ENCODE measurements at places on chromosomes 5 and 9.

GRCh38 chr5:66596636-66597182 lies 516 bp downstream of the MAST4 start:
- DNase-seq, result peak; percentile 3

- no peak for DNase-seq
Measured at GRCh38 chr5:149550268-149550583, 1.0 kb downstream of the CSNK1A1 start.

GRCh38 chr5:114324282-114324681 lies 37.6 kb upstream of the KCNN2 start:
- DNase-seq, result no peak

- no peak for DNase-seq
Measured at GRCh38 chr9:6944093-6944551, 186.3 kb downstream of the KDM4C start.

DNA sequence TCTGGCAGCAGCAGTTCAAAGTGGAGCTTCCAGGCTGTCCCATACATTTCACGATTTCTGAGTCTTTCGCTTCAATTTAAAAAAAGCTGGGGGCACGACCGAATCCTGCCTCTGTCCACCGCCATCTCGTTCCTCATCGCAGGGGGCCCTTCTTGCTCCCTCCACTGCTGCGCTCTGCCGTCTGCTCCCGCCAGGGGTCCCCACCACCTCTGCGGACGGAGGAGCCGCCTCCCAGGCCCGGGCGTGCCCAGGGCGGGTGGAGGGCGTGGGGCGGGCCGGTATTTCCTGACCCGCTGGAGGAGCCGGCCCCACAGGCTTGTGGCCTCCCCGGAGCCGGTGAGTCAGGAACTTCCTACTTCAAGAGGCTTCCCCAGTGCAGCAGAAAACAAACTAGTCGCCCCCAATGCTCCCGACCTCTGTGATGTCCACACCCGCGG lies 50.4 kb downstream of the USP20 start:
- peak; percentile 92 for DNase-seq

DNA sequence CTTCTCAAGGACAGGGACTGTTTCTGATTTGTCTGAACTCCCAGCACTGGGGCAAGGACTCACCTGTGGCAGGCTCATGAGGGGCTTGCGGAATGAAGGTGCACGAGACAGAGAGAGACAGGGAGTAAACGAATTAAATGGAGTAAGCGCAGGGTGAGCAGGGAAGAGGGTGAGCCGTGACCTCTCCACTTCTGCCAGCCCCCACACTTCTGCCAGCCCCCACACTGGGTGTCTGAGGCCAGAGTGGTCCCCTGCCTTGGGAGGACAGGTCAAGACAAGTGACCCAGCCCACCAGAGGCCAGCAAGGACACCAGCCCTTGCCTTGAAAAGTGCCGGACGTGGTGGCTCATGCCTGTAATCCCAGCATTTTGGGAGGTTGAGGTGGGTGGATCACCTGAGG lies 37.2 kb downstream of the DAB2IP start:
- no peak for DNase-seq

GRCh38 chr9:115976781-115977180 lies 176.8 kb upstream of the PAPPA start:
- no peak for DNase-seq

DNA sequence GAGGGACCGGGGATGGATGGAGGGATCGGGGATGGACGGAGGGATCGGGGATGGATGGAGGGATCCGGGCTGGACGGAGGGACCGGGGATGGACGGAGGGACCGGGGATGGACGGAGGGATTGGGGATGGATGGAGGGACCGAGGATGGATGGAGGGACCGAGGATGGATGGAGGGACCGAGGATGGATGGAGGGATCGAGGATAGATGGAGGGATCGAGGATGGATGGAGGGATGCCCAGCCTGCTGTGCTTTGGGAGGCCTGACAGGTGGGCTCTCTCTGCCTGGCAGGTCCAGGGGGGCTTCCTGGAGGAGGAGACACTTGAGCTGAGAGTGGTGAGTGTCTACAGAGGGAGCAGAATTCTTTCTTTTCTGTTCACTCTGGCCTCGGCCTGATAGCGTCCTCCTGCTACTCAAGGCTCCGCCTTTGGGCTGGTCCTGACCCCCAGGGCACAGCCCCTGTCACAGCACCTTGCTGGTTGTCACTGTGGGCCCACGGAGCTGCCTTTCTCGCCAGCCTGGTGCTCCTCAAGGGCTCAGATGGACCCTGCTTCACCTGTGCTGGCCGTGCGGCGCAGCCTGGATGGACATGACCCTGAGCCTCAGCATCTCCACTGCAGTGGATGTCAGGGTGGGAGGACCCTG lies 42.2 kb upstream of the RNF130 start:
- no peak for DNase-seq

DNA sequence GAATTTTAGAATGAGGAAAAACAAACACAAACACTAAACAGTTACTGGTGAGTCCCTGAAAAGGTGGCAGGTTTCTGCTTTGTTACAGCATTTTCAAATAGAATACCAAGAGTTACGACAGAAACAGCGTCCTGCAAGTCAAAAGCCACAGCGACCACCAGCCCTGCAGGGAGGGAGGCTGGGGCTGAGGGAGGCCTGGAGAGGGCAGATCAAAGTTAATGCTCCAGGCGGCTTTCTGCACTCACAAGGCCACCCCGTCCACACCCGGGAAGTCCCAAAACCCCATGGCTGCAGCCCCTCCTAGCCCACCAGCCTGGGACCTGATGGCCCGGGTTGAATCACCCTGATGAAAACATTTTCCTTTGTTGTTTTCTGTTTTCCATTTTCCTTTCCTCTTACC lies 29.3 kb downstream of the COL23A1 start:
- no peak for DNase-seq

GRCh38 chr5:107779437-107779836 lies 108.7 kb upstream of the EFNA5 start:
- DNase-seq, result no peak

- no peak for DNase-seq
Measured at GRCh38 chr5:65482736-65483545, 1.2 kb upstream of the ADAMTS6 start.

GRCh38 chr5:11075035-11075805 lies 314.2 kb upstream of the DAP start:
- DNase-seq, result no peak

DNA sequence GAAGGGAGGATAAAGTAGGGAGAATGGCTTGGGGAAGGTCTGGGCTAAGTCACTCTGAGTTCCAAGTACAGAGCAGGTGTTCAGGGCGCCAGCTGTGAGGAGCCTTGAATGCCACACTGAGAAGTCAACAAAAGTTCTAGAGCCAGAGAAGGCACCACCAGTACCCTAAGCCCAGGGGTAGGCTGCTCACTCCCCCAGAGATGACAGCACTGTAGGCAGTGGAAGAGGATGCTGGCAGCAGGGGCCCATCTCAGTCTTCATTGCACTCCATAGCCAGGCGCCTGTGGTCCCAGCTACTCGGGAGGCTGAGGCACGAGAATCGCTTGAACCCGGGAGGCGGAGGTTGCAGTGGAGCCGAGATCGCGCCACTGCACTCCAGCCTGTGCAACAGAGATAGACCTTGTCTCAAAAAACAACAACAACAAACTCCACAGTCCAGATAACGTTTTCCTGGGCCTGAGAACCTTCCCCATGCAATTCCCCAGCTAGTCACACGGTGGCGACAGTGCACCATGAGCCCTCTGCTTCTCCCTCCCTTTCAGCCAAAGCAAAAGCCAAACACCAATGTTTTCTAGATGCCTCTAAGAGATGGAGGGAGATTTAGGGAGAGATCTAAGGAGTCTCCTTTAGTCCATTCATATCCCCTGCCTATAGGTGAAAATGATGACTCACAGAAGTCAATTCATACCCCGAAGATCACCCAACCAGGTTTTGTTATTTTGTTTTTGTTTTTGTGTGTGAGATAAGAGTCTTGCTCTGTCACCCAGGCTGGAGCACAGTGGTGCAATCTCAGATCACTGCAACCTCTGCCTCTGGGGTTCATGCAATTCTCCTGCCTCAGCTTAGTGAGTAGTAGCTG lies 19.8 kb upstream of the NSD1 start:
- peak; percentile 75 for DNase-seq

DNA sequence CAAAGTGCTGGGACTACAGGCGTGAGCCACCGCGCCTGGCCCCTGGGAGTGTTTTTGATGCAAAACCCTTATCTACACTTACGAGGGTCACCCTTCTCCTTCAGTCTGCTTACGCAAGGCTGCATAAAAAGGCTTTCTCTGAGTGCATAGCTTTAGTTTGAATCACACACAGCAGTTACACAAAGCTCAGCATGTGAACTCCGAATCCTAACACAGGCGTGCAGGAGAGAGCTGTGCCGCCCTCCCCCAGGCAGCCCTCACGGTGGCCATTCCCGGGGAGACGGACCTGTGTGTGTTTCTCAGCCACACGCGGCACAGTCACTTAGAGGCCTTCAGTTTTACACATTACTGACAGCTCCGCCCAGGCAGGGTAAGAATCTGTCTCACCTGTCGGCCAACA lies 26.7 kb downstream of the EXD3 start:
- DNase-seq, result no peak

DNA sequence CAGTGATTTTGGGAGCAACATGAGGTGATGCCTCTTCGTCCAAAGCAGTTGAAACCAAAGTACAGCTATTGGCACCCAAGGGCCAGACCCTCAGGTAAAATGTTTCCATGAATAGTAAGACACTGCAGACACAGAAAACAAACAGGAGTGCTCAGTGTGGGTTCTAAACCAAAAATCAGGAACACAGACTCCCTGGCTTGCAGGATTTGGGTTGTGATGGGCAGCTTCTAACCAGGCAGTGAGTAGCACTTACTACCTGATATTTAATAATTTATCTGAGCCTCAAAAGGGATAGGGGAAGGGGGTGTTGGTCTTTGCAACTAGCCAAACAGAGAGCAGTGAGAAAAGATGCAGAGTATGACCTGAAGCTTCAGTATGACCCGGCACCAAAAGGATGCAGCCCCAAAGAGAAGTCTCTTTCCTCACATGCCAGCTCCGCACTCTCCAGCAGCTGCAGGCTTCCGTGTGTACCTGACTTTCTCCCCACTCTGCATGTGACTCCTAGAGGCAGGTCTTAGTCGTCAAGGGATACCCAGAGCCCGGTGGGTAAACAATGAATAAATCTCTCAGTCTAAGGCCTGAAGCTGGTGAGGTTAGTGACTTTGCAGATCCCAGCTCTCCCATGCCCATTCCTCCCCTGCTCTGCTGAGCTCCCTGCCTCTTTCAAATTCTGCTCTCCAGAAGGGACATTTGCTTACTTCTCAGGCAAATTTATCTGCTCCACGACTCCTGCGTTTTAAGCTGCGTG lies 105.4 kb upstream of the SPOCK1 start:
- DNase-seq, result no peak

DNA sequence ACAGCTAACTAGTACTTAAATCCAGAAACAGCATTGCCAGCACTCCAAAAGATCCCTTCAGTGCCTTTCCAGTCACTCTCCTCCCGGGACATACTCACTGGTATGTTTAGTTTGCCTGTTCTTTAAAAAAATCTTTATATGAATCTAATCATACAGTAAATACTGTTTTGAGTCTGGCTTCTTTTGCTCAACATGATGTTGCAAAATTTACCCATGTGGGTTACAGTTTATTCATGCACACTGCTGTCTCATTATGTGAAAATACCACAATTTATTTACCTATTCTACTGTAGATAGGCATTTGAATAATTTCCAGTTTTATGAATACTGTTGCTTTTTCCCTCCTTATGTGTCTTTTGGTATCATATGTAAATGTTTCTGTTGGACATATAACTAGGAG lies 13.5 kb downstream of the NDFIP1 start:
- DNase-seq, result no peak

DNA sequence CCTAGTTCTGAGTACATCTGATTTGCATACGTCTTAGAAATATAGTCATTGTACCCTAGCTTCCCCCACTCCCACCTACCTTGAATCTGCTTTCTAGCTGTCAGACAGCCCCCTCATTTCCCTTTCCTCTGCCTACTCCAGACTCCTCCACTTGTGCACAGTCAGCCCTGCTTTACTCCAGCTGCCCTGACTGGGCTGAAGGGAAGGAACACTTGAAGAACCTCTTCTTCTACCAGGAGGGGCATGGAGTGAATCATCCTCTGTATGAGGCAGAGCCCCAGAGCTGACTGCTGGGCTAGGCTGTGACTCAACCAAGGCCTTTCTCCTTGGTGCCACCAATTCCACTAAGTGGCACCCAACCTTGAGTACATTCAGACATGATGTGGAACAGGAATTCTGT lies 18.1 kb upstream of the ZFR start:
- DNase-seq, result peak; percentile 77

- DNase-seq, result no peak
Measured at GRCh38 chr9:8208465-8208864, 408.9 kb upstream of the DMAC1 start.

GRCh38 chr9:122095010-122095767 lies 2.1 kb upstream of the TTLL11 start:
- DNase-seq, result peak; percentile 47

GRCh38 chr9:81661339-81661738 lies 28.0 kb downstream of the TLE1 start:
- DNase-seq, result no peak

- no peak for DNase-seq
Measured at GRCh38 chr9:35029852-35030251, 40.3 kb downstream of the DNAJB5 start.

Data from stimulated activated CD4-positive, alpha-beta T cell treated with anti-CD3 and anti-CD28 coated beads, Interleukin-1b, Interleukin-23, amount 100 ng/mL, for 48 hours (primary cell).